Retinal pigment epithelial cell (primary cell): ENCODE measurements at places on chromosomes 7 and 10.
A peak's percentile ranks its signal among the peaks of the same experiment; 100 is the strongest.

- DNase-seq = no peak
Measured at GRCh38 chr7:1457059-1457948, 2.0 kb downstream of the MICALL2 start.

GRCh38 chr10:69328380-69328735 lies 50.1 kb downstream of the HK1 start:
- no peak for DNase-seq

- no peak for DNase-seq
Measured at GRCh38 chr7:116525298-116525912, 569 bp downstream of the CAV1 start.

GRCh38 chr7:137480824-137481365 lies 137.4 kb upstream of the PTN start:
- no peak for DNase-seq

DNA sequence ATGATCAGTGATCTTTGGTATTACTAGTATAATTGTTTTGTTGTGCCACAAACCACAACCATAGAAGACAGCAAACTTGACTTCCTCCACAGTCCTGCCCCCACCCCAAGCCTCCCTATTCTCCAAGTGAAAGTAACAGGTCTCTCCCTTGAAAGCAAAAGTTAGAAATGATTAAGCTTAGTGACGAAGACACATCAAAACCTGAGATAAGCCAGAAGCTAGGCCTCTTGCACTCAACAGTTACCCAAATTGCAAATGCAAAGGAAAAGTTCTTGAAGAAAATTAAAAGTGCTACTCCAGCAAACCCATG lies 7.5 kb downstream of the SAR1A start:
- no peak for DNase-seq

DNA sequence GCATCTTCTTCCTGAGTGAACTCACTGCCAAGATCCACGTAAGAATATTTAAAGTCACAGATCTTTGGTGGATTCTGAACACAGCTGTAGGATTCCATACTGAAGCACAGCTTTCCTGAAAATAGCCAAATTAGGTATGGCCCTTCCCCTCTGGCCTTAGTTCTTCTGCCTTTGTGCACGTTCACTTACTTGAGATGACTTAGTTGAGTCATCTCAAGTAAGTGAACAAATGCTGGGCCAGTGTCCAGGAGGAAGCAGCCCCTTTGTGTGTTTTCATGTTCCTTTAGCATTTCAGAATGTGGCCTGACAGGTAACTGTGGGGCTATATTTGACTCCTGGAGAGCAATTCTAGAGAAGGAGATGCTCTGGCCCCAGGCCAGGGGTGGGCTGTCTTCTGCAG lies 51.5 kb downstream of the CCNY start:
- no peak for DNase-seq

- peak; percentile 82 for DNase-seq
Measured at GRCh38 chr7:129739427-129739826, 127.9 kb downstream of the NRF1 start.

DNA sequence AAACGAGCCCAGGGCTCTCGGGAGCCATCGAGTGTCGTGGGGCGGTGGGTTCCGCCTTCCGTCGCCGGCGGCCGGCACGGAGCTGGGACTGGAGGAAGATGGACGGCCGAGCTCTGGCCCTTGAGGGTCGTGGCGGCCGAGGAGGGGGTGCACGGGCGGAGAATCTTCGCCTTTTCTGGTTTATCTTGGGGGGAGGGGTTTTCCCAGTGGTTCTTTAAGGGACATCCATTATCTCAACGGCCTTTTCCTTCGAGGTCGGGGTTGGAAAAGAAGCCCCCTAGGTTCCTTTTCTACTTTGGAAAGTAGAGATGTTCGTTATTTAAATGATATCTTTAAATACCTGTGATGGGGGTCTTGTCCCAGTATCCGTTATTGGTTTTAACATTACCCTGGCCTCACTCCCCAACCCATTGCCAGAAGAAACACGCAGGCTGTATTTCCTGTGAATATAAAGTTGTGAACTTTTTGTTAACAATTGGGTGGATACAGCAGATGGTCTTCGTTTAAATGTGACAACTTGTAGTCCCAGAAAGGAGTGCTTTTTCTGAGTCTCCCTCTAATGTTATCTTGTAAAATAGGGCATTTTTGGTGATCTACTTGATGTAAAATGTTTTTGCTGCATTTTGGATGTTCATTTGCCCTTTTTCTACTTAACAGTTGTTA lies 765 bp downstream of the CCAR1 start:
- no peak for DNase-seq

GRCh38 chr7:111561654-111561903 lies 713 bp downstream of the IMMP2L start:
- DNase-seq = no peak

DNA sequence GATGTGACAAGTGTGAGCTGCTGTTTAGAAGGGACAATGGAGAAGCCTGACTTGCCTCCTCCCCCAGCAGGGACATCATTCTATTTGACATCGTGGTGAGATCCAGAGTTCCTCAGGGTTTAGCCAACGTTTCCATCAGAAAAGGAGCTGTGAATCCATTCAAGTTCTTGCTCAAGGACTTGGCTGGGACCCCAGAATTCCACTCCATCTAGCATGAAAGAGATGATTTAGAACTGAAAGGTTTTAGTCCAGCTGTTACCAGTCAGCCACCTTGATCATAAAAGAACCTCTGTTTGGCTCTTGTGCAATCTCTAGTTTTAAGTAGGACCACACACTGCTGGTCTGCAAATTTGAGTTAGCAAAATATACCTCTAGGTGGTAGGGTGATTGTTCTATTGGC lies 337.6 kb downstream of the FRMD4A start:
- no peak for DNase-seq

DNA sequence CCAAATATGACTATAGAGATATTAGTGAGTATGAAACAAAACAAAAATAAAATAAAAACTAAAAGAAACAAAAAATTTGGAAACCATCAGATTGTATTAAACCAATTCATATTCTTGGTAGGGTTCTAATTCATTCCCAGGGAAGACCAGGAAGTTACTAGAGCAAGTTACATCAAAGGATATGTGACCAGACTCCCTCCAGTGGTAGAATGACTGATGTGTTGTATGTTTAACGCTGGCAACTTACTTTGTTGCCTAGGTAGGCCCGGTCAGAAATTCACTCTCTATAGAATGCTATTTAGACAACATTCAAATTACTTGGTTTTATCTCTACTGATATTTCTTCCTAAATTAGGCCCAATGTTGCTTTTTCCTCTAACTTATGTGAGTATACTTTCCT lies 5.2 kb downstream of the PHYHIPL start:
- peak; percentile 34 for DNase-seq

DNA sequence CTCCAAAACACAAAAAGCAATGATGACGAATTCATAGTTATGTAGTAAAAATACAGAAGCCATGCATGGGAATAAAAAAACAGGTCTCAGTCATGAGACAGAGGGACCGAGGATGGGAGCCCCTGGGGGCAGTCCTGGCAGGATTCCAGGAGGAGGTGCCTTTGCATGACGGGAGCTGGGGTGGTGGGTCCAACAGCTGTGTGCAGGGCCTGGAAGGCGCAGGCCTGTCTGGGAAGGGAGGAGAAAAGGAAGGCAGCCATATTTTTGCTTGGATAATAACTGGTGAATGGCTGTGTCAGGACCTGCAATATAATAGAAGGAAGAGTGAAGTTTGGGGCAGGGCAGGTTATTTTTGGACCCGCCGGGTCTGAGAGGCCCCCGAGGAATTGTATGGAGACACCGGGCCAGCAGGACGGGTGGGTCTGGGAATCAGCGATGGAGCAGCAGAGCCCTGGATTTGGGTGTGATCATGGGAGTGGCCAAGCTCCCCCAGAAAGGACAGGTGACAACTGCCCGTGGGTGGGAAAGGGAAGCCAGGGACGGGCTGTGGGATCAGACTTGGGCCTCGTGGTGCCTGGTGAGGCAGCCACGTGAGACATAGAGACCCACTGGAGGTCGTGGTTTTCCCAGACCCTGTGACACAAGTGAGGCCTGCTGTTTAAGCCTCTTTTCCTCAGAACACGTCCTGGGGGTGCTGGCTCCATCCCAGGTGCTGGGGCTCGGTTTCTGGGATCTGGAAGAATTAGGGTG lies 2.9 kb upstream of the JAKMIP3 start:
- no peak for DNase-seq
